ENCODE measurements at places on chromosomes 11 and 22.

DNA sequence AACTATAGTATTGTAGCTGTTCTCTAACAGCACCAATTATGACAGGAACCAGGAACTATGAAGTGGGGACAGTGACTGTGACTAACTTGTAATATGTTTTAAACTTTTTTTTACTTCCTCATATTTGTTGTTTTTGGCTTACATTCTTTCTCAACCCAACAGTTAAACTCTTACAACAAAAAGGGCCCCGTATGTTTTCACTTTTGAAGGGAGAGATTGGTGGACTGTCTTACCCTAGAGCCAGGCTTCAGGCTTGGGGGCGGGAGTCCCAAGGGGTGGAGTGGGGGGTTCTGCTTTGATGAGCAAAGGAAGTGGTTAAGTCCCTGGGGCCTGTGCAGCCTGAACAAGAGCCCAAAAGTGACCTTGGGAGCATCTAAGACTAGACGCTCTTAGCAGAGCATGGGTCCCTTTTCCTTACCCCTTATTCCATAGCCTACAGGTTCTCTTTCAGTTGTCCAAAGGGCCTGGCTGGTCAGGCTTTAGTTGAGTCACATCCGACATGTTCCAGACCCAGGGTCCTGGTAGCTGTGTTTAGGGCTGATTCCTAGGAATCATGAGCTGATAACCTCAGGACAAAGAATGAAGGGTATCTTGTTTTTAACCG lies 38.8 kb downstream of the STIM1 start:
- no peak for DNase-seq

GRCh38 chr11:116357784-116358544 lies 414.8 kb downstream of the BUD13 start:
- DNase-seq, result no peak

- no peak for DNase-seq
Measured at GRCh38 chr11:95293116-95293515, 62.1 kb upstream of the SESN3 start.

- DNase-seq, result no peak
Measured at GRCh38 chr11:111046291-111046690, 199.2 kb upstream of the POU2AF2 start.

GRCh38 chr22:39117585-39118191 lies 20.6 kb downstream of the APOBEC3H start:
- peak; percentile 26 for DNase-seq

DNA sequence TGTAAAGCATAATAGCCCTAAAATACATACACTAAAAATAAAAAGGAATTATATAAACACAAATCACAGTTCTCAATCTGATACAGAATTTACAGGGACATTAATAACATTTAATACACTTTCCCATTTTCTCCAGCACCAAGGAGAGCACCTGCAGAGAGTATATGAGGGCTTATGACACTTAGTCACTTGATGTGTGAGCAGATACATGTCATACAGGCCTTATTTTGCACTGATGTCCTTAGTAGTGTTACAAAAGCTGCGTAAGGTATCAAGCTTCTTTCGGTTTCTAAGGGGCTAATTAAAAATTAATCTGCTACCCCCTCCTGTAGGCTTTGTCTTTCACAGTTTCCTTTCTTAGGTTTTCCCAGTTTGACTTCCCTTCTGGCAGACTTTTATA lies 61.3 kb downstream of the TRIM44 start:
- no peak for DNase-seq

GRCh38 chr11:8065031-8065430 lies 16.0 kb upstream of the TUB start:
- DNase-seq, result no peak

DNA sequence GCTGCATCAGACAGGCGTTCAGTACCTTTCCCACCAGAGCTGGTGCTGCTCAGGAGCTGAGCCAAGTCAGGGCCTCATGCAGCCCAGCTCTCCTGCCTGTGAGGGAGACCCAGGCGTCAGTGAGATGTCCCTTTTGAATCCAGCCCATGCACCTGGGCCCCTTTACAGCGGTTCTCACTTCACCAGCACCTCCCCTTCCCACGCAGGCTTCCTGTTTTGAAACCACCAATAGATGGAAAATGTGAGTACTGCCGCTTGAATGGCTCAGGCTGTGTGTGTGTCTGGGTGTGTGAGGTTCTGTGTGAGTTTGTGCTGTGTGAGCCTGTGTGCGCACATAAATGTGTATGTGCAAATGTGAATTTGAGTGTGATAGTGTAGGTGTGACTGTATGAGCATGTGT lies 88.4 kb downstream of the UBASH3B start:
- no peak for DNase-seq

DNA sequence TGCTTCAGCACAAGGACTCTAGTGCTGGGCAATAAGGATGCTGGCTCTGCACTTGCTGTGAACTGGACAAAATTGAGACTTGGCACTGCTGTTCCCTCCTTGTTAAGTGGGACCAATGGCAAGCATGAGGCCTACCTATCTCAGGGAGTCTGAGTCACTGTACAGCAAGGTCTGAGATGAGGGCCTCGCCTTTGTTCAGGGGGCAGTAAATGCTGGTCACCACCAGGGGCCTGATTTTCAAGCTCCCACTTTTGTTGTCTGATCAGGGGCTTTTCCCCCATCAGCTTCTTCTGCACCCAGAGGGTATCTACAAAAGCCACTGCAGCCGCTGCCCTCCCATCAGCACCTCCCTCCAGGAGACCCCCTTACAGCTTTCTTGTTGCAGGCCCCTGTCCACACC lies 22.8 kb downstream of the DHCR7 start:
- DNase-seq, result no peak

GRCh38 chr11:70536051-70536877 lies 137.9 kb downstream of the CTTN start:
- no peak for DNase-seq

DNA sequence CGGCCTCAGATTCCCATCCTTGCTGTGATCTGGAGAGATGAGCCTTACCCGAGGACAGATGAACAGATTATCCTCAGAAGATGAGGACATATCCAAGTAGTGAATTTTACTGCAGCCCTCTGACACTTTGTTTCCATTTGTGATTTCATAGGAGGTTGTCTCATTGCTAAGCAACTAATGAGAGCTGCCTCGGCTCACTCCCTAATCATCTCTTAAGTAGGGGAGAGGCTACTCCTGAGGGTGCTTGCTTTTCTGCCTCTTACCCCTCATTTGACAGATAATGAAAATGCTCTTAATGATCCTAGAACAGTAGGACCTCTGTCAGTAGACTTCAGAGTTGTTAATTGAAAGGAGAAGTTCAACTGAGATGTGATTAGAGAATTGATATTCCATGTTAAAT lies 150.9 kb downstream of the TBC1D22A start:
- no peak for DNase-seq

GRCh38 chr11:94544646-94545263 lies 1.0 kb downstream of the FUT4 start:
- no peak for DNase-seq

DNA sequence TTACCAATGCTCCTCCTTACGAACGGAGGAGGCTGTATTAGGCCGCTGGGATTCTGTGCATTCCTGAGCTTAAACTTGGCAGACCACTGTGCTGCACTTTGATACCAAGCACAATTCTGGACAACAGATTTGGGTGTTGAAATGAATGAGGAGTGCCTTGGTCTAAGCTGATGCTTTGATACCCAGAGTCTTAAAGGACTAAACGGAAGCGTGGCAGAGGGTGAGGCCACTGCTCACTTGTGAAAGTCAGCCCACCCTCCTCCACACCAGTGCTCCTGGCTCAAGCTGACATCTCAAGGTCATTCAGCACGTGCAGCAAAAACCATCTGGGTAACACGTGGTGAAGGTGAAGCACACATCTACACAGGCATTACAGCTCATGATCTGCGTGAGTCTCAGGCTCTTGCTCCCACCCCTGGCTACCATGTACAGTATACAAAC lies 85.9 kb downstream of the MICAL3 start:
- no peak for DNase-seq

- DNase-seq, result no peak
Measured at GRCh38 chr11:37519781-37520180, 921.7 kb upstream of the RAG2 start.

DNA sequence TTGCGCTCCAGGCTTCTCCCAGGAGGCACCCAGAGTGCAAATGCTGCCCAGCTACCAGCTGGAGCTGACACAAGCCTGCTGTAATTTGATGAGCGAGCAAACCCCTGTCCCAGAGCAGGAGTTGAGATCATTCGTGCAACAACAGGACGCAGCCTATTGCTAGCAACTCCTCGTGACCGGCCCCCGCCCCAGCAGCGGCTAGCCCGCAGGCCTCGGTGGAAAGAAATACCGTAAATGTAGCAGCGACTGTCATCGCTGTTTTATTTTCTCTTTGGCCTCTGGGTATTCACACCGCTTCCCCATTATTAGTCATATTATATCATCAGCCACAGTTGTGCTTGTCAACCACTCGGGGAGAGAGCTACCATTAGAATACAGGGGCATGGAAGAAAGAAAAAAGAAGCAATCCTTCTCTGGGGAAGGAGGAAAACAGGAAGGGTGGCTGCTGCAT lies 59.2 kb upstream of the ATXN10 start:
- no peak for DNase-seq

GRCh38 chr11:117570701-117571100 lies 226.3 kb downstream of the DSCAML1 start:
- DNase-seq, result no peak

GRCh38 chr11:30775233-30775522 lies 189.0 kb upstream of the MPPED2 start:
- DNase-seq, result no peak

- DNase-seq, result no peak
Measured at GRCh38 chr11:113578033-113578380, 102.8 kb upstream of the DRD2 start.

- no peak for DNase-seq
Measured at GRCh38 chr22:33875316-33875715, 45.0 kb downstream of the LARGE1 start.

- no peak for DNase-seq
Measured at GRCh38 chr11:108338750-108339149, 115.9 kb downstream of the ATM start.

- no peak for DNase-seq
Measured at GRCh38 chr22:28670161-28670560, 9.5 kb downstream of the TTC28 start.

GRCh38 chr11:80586464-80586863 lies 1145.6 kb upstream of the TENM4 start:
- DNase-seq, result no peak

Data from SHP77 treated with DMSO at 0.1 percent for 48 hours (cell line).